Inflammatory macrophage (primary cell): ENCODE measurements at places on chromosomes 5 and 9.
A peak's percentile ranks its signal among the peaks of the same experiment; 100 is the strongest.

GRCh38 chr9:77725820-77726219 is 77.7 kb upstream of the GNA14 start:
- no peak for DNase-seq

DNA sequence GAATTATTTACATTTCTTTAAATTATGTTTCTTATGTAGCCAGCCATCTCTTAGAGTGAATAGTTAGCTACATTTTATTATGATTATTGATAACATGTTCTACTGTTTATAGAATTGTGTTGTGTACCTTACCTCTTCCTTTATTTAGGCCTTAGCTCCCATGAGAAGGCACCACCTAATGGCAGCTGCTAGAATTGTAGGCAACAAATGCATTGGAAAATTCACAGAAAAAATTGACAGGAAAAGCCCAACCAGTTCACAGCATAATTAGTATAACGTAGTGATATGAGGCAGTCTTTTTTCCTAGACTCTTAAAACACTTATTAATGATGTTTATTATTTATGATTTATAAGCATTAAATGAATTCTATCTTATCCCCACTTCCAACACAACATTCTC is 175.8 kb downstream of the WDR70 start:
- peak; percentile 22 for DNase-seq

DNA sequence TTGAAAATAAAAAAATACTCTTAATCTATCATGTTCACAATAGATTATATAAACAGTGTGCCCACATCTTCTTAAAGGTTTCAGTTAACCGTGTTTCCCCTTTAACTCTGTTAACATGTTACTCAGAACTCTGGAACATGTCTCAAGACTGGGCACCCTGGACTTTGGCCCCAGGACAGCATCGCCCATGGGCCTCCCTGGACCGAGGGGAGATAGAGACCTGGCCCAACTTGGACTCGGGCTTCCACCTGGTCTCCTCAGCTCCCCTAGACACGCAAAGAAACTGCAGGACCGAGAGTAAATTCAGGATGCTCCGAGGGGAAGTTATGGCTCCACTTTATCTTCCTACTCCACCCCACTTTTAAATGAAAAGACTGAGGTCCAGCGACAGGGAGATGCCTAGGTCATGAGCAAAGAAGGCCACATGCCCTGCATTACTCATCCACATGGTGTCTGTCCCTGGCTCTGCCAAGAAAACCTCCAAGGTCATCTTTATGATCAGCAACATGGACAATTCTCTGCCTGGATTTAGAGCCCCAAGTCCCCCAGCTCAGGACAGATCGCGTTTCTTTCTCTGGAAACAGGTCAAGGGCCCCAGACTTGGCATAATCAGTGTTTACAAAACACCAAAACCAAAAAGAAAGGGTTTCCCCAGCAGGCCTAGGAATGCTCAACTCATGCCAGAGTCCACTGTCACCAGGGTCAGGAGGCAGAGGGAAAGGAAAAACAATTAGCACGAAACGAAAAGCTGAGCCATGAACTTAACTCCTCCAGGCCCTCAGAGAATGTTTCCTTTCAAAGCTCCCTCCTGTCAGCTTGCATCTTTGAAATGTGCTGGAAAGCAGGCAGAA is 17.4 kb downstream of the GPX3 start:
- DNase-seq = no peak

DNA sequence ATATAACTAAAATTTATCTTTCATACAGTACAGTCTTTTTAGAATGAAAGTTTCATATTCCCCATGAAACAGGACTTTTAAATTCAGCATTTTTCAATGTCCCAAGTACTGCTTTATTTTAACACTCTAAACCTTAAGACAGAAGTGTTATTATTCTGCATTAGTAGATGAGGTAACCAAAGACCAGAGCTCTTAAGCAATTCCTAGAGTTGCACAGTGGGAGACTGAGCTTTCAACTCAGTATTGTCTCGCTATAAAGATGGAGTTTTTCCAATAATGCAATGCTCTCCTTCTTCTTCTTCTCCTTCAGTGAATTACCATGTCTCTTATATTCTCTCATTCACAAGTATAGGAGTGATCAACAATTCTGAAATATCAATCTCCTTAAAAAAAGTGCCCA is 479.7 kb downstream of the CETN3 start:
- DNase-seq = no peak

DNA sequence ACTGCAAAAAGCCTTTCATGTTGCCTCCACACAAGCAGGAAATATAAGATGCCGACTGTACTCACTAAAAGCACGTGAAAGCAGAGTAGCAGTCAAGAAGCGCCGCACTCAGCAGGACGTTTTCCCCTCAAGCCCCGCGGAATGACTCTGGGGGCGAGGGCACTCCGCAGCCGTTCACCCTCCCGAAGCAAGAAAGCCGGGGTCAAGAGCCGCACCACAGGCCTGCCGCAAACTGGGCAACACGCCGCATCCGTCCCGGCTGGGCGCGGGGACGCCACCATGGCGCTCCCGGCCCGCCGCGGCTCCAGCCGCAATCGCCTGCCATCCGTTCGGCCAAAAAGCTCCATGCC is 364 bp downstream of the RPS6 start:
- DNase-seq = peak; percentile 19

- no peak for DNase-seq
These were observed 67.8 kb downstream of the RALGPS1 start for GRCh38 chr9:126982215-126983002.

DNA sequence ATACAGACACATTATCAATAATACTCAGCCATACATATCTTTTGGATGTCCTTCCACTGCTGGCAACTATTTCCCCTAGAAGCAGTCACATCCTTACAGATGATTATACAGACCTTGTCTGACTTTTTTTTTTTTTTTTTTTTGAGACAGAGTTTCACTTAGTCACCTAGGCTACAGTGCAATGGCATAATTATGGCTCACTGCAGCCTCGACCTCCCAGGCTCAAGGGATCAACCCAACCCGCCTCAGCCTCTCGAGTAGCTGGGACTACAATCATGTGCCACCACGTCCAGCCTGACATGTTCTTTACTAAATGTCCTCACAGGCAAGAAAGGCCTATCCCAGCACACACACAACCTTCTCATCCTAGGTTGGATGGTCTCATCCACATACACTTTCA is 24.0 kb downstream of the NR6A1 start:
- DNase-seq = no peak

DNA sequence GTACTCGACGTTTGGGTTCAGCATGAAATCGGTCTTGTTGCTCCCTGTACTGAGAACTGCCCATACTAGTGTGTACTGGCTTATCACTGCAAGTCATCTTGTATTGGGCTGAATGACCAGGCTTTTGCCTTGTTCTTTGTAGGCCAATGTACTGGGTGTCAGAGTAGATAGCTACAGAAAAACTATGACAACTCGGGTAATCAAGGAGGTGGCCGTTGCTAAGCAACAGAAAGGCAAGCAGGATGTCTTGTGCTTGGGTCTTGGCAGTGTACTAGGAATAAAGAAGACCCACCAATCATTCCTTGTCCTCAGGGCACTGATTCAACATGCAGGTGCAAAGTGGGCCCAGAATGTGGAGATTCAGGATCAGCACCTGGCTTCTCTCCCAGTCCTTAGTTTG is 11.9 kb upstream of the SHISAL2B start:
- no peak for DNase-seq

DNA sequence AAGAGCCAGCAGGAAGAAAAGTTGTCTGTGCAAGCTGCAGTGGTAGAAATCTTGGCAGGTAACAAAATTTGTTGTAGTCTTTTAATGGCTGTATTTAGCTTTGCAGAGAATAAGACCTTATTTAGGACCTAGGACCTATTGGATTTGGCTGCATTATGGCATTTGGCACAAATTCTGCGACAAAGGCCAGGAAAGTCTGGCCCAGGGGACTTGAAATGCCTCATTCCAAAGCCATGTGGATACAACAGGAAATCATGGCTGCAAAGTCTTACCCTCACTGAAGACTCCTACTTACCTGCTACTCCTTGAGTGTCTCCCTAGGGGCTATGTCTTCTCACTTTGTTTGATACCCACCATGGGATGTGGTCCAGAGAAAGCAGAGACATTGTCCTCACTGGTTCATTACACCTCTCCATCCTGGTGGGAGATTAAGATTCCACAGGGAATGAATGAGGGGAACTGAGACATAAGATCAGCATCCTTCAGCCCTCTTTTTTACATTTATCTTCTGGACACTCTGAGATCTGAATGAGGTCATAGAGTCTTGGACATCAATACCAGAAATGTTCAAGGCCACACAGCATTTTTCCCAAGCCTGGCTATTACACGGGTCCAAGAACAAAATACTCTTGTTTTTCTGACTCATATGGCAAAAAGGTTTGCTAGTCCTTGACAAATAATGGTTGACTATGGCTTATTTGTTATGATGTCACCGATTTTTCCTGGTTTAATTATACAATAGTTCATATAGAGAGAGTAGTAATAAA is 119.4 kb downstream of the PDE8B start:
- no peak for DNase-seq

DNA sequence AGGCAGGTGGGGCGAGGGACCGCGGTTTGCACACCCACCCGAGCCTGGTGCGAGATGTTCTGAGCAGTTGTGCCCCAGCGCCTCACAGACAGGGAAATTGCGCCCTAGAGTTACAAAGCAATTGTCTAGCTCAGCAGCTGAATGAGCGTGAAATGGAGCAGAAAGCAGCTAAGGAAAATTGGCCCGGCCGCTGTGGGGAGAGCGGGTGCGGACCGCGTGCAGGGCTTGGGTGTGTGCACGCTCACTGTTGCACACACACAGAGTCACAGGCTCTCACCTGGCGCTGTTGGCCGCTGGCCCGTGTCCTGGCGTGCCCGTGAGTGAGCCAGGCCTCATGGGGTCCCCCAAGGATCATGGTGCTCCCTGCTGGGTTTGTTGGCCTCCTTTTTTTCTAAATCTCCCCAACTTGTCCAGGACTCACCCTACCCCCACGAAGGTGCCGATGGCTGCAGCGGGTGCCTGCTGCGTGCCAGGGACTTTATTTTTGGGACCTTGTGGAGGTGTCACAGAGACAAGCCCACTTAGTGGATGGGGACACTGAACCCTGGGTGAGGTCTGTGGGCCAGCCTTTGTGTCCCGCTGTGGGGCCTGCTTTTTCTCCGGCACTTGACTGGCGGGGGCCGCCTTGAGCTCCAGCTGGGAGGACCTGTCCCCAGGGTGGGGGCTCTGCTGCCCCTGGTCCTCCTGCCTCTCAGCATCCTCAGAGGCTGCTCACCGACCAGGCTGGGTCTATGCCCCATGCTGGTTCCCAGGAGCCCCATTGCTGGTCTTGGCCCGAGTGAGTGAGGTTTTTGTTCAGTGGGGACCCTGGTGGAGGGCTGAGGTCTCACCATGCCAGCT is 5.2 kb downstream of the RXRA start:
- DNase-seq = no peak

- DNase-seq = no peak
These were observed 23.6 kb downstream of the LHX6 start for GRCh38 chr9:122205176-122205575.

DNA sequence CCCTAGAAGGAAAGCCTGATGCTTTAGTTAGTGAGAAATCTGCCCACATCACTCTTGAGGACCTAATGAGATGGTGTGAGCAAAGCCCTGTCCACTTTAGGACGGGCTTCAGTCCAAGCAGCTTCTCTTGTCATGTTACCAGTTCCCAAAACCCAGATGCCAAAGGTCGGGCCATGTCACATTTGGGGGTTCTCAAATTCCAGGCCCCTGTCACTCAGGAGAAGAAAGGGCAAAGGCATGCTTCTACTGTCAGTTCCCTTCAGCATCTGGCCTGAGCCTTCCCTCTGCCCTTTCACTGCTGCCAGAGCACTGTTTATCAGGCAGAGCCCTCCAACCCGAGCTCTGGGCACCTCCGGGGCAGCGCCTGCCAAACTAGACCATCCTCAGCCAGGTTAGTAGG is 556.0 kb downstream of the BNC2 start:
- DNase-seq = no peak

GRCh38 chr5:168724227-168724626 is 145.1 kb upstream of the PANK3 start:
- DNase-seq = no peak

GRCh38 chr9:118961857-118962256 is 407.4 kb downstream of the BRINP1 start:
- no peak for DNase-seq

DNA sequence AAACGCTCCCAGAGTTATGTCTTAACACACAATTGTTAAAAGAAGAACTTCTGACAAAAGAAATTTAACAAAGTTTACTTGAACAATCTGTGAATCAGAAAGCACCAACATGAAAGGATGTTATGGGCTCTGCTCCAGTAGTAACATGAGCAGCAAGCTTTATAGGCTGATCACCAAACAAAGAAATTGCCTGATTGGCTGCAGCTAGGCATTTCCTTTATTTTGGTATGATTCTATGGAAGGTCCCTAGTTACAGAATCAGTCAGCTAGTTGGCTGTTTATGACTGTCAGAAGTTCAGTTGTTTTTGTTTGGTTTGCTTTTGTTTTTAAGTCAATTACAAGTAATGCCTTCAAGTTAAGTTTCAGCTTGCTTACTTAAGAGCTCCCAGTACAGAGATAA is 102.4 kb upstream of the SMC2 start:
- no peak for DNase-seq

DNA sequence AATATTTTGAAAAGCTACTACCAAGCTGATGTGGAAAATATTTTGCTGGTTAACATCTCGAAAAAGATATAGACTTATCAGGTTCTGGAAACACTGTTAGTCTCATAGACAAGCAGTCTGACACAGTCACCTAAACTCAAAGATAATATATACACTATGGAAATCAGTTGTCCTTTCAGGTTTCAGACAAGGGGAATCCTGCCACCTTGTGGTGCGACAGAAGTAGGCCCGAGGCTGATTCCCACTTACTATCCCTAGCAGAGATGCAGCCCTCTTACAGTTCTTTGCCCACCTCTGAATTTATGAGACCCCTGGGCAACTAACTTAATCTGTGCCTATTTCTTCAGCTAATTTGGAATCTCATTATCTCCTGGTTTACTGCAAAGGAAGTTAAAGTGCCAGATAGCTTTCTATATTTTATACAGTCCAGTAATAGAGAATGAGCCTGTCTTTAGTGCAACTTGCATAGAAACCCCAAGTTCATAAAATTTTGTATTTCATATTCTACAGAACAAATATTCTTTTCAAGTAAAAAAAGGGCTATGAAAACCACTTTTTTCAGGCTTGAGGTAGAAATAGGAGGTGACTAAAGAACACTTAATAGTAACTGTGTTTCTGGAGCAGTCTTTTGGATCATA is 16.9 kb downstream of the RAD1 start:
- DNase-seq = peak; percentile 67

DNA sequence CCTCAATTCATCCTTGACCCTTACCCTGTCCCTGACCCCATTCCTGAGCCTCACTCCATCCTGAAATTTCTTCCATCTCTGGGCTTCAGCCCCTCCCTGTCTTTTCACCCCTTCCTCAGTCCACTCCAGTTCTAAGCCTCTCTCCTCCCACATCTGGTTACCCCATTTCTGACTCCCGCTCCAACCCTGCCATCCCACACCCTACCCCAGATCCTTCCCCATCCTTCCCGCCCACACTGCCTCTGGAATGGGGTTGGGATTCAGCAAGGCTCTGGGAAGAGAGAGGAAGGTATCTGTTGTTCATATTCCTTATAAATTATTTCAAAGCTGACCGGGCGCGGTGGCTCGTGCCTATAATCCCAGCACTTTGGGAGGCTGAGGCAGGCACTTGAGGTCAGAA is 29.9 kb upstream of the MVB12B start:
- no peak for DNase-seq
